Stimulated activated CD8-positive, alpha-beta memory T cell treated with anti-CD3 and anti-CD28 coated beads, Interleukin-7, amount 100 ng/mL, for 4 hours (primary cell): ENCODE measurements at places on chromosomes 4 and X.

DNA sequence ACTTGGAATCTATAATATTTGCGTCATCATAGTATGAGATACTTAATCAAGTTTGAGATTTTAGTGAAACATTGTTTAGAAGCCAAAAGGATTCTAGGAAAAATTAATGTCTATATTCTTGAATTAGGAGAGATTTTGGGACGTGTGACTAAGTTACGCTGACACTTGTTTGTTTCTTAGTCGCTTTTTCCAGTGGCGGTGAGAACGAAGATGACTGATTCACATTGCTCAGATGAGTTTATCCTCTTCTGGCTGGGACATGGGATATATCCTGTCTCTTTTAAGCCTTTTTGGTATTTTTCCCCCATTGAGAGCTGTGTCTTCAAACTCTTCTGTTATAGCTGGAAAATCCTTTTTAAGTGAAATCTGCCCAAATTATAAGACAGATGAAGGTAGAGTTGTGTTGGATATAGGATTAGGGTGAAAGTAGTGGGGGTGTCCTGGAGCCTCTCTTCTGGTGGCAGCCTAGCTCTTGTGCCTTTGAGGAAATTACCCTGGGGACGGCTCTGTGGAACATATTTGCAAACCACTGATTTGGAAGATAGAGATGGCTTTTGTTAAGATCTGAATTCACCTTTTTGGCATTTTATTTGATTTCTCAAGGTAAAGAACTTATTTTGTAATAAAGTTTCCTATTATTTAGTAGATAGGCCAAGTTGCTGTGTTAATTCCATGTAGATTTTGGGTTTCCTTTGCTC lies 49.7 kb downstream of the HTT start:
- no peak for DNase-seq

GRCh38 chr4:1418494-1419285 lies 12.4 kb upstream of the NKX1-1 start:
- DNase-seq = no peak

GRCh38 chr4:47786958-47787370 lies 50.9 kb downstream of the CORIN start:
- no peak for DNase-seq

DNA sequence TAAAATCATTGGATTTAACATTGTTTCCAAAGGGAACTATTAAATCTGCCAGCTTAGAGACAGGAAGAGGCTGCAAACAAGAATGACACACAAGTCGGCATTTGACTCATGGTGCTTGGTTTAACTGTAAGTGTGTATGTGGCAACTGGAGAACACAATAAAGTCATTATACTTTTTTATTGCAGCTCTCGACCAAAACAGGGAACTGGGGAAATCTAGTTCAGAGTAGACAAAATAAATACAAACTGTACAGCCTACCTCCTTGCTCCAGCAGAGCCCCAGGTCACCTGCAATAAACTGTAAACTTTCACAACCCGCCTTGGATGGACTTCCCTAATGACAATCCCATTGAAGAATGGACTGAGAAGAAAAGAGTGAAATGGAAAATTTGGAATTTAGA lies 24.0 kb downstream of the NPY5R start:
- DNase-seq = no peak

GRCh38 chr4:109755656-109756055 lies 25.8 kb upstream of the PLA2G12A start:
- no peak for DNase-seq

DNA sequence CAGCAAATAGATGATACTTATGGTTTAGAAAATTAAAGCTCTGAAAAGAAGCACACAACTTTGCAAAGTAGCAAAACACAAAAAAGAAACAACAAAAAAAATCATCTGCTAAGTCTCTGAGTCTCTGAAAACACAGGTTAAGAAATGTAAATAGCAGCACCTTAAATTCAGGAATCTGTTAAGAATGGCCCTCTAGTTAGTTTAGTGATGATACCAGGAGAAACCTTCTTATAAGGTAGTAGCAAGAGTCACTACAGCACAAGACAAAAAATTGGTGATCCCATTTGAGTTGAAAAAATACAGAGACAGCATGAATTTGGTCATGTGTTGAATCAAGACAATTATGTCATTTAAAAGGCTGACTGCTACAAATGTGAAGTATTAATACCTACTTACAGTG lies 308.2 kb upstream of the ADGRL3 start:
- no peak for DNase-seq

DNA sequence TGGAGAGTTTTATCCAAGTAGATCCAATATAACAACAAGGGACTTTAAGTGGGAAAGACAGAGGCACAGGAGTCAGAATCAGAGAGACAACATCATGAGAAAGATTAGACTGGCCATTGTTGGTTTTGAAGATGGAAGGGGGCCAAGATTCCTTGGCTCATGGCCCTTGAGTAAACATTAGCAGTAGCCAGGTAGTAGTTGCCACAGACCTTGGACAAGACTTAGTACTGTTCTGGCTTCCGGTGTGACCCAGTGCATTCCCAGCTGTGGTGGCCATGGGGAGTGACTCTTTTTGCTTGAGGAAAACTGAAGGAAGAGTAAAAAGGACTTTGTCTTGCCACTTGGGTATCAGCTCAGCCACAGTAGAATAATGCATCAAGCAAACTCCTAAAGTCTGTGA lies 462.2 kb upstream of the CPXCR1 start:
- no peak for DNase-seq

GRCh38 chrX:12488220-12488619 lies 303.0 kb upstream of the PRPS2 start:
- no peak for DNase-seq

DNA sequence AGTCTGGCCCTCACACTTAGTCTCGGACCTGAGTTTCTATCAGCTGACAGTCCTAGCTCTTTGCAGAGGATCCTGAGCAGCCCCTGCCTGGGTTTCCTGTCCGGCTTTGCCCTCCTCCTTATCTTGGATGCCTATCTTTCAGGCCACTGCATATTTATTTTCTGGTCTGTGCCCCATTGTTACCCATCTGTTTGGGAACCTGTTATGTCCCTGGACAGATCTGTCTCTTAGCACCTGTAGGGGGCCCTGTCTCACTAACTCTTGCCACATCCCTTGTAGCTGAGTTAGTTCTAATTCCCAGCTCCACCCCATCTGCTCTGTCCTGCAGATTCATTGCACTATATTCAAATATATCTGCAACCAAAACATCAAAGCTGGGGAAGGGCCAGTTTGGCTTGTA lies 514.9 kb upstream of the LCORL start:
- DNase-seq = no peak

DNA sequence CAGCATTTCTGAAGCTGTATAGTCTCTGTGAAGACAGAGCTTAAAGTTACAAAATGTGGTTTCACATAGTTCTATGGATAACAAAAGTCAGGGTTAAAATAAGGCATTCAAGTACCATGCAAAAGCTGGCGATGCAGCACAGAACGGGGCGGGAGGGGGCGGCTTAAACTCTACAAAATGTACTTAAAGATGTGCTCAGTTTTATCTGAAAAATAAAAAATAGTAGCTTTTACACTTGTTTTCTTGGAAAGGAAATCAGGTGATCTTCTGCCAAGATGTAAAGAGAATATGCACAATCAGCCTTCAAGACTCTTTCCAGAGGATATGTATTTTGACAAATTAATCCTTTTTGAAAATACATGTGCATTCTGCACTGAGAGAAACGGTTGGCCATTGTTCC lies 301.7 kb upstream of the EMCN start:
- DNase-seq = no peak

DNA sequence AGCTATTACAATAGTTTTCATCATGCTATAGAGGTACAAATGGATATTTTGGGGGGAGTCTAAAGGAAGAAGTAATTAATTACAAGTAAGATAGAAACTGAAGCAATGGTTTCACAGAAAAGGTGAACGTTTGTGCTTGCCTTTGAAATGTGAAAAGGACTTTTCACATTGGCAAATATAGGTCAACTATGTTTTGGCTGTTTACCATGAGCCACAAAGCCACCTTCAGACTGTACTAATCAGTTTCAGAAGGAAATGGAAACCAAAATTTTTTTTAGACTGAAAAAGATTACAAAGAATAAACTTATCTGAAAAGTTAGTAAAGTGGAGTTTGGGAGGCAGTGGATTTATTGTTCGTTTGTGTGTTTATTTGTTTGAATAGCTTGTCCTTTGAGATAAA lies 32.1 kb downstream of the SYTL5 start:
- no peak for DNase-seq

DNA sequence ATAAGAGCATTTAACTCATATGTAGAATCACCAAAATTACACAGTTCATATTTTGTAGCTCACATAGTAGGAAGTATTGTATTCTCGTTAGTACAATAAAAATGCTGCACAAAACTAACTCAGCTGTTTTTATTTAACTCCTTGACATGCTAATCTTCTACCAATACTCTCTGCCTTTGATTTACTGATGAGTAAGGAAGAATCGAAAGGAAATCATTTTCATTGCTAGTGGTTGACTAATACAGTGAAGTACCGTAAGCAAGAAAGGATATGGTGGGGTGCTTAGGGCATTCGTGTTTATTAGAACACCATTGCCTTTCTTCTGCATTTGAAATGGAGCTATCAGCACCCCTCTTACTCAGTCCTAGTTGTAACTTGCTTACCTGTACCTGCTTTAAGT lies 1239.1 kb upstream of the TENM3 start:
- no peak for DNase-seq

GRCh38 chr4:83012200-83012686 lies 1.6 kb upstream of the LIN54 start:
- DNase-seq = peak; percentile 5

GRCh38 chr4:64144994-64145393 lies 264.3 kb downstream of the TECRL start:
- DNase-seq = no peak

DNA sequence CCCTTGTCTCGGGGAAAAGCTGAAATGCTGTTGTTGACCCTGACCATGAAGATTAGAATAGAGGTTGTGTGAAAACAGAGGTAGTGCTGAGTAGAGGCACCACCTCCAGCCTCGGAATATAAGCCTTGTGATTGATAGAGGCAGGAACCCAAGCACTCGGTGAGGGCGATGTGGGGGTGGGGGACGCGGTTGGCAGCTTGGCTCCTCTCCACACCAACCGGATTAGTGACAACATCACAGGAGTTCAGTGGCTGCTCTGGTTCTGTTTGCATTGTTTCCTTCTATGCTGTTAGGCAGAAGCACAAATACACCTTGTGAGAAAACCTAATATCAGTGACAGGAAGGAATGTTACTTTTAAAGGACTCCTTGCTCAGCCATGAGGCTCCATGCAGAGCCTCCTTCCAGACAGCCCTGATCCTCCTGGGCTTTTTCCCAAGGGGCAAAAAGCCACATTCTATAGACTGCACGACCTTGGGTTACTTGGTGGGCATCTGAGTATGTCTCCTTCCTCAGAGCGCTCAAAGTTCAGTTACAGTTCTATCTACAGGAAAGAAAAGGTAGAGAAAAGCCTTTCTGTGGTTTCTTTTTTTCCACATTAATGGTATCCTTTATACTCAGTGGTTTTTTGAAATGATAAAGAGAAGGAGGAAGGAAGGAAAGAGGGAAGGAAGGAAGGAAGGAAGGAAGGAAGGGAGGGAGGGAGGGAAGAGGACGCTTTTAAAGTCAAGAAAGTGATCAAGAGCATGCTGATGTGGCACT lies 150.4 kb upstream of the NOCT start:
- DNase-seq = no peak

DNA sequence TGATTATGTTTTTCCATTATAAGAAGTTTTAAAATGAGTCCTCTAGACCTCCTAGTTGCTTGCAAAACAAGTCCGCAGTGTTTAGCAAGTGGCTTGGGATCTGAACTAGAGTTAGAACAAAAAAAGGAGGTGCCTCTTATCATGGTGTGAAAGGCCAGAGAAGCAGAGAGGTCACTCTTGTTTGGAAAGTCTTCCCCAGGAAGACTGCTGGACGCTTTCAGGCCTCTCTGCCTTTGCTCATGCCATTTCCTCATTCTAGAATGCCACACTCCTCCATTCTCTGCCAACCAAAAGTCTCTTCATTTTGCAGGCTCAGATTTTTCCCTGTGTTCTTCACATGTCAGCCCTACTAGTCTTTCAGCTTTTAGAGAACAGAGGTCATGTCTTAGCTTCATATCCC lies 14.9 kb downstream of the PARM1 start:
- DNase-seq = no peak

GRCh38 chrX:109847257-109848187 lies 114.5 kb upstream of the ACSL4 start:
- no peak for DNase-seq

GRCh38 chr4:72558655-72559054 lies 10.4 kb downstream of the ADAMTS3 start:
- no peak for DNase-seq

DNA sequence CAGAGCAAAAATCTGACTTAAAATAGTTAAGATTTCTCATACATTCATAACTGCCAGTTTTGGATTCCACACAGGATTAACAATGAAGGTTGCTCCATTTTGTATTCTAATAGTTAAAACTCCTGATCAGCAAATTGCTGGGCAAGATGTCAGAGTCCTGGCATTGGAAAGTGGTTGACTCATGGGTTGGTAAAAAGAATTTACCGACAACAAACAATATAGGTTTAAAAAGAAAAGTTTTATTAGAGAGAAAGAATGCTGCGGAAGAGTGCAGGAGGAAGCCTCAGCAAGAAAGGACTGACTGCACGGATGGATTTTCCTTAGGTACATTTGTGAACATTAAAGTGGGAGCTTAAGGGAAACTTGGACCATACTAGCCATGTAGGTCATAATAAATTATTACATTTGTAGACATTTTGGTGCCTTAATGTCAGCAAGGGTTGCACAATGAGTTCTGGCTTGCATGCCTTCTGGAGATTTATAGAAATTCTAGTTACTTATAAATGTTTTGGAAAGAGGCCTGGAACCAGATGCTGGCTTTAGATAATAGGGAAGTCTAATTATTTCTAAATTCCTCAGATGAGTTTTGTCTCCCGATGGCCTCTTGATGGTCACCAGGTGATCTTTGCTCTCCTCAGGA lies 25.4 kb upstream of the IL2 start:
- DNase-seq = no peak

DNA sequence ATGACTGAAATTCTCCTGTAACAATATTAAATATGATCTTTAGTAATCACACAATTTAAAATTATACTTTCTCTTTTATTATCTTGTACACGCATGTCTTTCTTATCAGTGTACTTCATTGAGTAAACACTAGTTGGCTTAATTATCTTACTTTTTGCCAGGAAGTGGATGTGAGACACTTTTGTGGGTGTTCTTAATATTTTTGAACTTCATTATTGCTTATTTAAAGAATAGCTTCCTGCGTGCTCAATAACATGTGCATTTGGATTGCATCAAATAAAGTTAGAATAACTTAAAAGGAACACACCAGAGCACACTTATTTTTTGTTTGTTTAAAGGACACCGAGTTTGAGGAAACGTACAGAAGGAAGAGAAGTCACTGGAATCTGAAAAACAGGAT lies 128.5 kb upstream of the VEGFC start:
- DNase-seq = no peak

DNA sequence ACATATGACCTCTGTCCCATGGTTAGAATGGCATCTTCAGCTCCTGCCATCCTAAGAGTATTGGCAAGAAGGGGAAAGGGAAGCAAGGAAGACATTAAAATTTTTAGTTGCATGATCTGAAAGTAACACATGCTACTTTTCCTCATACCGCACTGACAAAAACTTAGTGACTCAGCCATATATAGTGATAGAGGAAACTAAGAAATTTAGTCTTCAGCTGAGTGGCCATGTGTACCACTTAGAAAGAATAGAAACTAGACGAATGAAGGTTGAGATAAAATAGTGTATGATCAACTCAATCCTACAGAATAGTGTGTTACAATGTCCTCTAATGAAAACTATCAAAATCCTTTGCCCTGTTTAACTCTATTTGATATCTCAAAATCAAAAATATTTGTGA lies 164.1 kb downstream of the PPP3CA start:
- DNase-seq = no peak
